ENCODE measurements at places on chromosomes 13 and 19. TPM values are rescaled to one million over a fixed set of nuclear protein-coding genes. Genes with fewer than 3 reads are reported as not detected.

DNA sequence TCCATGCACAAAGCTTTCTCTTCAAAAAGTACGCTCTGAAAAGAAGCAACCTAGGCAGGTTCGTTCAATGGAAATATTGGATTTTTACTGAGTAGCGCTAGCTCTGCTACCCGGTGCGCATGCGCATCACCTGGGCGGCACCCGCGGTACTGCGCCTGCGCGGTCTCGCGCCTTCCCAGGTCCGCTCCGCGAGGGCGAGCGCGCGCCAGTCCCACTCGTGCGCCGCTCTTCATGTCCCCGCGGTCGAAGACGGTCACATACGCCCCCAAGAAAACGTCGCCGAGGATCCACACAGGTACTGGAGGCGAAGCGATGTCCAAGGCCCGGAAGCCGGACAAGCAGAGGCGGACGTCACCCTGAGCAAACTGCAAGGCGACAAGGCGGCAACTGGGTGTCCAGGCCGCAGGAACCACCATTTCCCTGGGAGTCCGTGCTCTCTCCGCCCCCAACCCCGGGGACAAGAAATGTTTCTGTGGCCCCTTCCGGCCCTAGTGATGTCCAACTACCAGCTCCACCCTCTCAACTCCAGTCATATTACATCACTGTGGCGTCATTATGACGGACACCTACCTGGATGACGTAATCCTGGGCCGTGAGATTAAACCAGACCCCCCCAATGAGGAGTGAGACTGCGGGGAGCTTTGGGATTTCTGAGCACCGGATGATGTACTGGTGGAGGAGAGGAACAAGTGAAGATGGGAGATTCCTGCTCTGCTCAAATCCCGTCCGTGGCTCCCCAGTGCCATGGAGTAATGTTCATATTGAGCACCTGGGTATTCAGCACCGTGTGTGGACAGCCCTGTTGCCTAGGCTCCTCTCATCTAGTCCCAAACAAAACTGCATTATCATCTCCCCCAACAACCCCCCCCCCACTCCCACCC is 4.8 kb upstream of the KCNC3 start:
- peak; percentile 91 for DNase-seq

DNA sequence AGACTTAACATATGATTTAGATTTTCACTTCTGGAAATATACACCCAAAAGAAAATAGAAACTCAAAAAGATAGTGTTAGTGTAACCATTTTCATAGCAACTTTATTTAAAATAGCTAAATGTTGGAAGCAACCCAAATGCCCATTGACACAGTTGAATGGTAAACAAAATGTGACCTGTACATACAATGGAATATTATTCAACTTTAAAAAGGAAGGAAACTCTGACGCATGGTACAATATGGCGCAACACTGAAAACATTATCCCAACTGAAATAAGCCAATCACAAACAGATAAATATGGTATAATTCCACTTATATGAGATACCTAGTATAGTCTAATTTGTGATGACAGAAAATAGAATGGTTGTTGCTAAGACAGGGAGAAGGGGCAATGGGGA is 1456.1 kb upstream of the MIR17HG start:
- DNase-seq = no peak

GRCh38 chr13:49998714-49999624 is 2.1 kb downstream of the TRIM13 start:
- no peak for DNase-seq

DNA sequence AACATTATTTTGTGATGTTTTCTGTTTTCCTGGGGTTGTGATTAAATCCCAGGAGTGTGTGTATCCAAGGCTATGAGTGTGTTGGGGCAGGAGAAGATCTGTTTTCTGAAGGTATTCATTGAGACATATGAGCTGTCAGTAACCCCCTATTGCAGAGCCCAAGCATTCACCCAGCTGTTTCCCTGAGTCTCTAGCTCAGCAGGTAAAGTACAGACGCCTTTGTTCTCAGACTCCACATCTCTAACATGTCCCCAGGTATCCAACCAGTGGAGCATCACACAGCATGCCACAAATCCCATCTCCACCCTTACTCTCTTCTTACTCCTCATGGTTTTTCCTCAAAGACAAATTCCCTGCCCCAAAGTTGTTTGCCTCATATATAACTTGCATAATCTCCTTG is 213.6 kb downstream of the PCDH20 start:
- no peak for DNase-seq

DNA sequence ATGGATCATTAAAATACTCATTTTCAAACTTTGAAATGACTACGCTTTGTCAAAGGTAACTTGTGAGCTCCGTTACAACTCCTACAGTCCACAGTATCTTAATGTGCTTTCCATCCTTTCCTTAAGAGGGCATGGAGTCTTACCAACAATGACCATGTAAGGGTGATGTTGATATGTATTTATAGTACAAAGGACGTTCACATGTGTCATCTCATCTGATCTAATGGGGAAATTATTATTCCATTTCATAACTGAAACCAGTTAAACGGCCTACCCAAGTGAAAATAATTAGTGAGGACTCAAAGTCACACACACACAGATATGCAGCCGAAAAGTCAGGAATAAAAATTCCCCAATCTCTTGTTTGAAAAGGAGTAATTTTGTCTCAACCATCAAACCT is 9.6 kb downstream of the USP12 start:
- no peak for DNase-seq

GRCh38 chr19:31145007-31145406 is 204.2 kb downstream of the TSHZ3 start:
- DNase-seq = no peak

DNA sequence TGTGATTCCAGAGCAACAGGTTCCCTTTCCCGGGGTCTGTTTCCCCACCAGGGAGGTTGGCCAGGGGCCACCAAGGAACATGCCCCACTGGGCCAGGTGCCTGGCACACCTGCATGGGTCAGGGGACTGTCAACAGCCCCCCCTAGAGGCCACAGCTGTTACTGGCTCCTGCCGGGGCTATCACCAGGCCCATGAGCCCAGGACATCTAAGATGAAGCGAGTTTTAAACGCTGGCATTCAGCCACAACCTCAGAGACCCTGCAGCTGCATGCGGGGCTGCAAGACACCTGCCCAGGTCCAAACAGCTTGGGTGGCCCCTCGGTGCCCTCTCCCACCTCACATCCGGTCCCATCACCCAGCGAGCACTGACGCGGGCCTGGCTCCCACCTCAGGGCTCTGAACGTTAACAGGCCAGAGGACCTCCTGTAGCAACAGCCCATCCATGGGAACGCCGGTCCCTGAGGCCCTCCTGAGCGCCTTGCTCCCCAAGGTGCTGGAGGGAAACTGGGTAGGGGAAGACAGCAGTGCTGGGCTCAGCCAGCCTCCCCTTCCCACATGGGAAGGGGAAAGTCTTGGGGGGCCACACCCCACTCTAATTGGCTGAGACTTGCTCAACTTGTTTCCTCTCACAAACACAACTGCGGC is 12.0 kb downstream of the KHSRP start:
- peak; percentile 57 for DNase-seq

CGB2 gene
- not detected for polyA plus RNA-seq

TBC1D4 gene
- polyA plus RNA-seq = 10.8 TPM

MEF2B gene
- polyA plus RNA-seq = 2.6 TPM

FBXO17 gene
- polyA plus RNA-seq = 49.4 TPM

NLRP4 gene
- not detected for polyA plus RNA-seq

KLF16 gene
- 14.3 TPM for polyA plus RNA-seq

Measured in hepatocyte (in vitro differentiated cells).